ENCODE measurements at places on chromosomes 12 and 14.

- no peak for DNase-seq
Measured at GRCh38 chr14:23034498-23035302, at the start of gene PSMB5. TSS of gene PSMB5 (minus strand) at chr14:23034900. CDS start at chr14:23034881, 19 bp downstream.

GRCh38 chr12:104687823-104688573, 231.2 kb downstream of the CHST11 start:
- no peak for DNase-seq

GRCh38 chr14:32413967-32414640, 85.0 kb downstream of the AKAP6 start:
- no peak for DNase-seq

GRCh38 chr12:21939435-21939834, 1.8 kb downstream of the ABCC9 start:
- no peak for DNase-seq

DNA sequence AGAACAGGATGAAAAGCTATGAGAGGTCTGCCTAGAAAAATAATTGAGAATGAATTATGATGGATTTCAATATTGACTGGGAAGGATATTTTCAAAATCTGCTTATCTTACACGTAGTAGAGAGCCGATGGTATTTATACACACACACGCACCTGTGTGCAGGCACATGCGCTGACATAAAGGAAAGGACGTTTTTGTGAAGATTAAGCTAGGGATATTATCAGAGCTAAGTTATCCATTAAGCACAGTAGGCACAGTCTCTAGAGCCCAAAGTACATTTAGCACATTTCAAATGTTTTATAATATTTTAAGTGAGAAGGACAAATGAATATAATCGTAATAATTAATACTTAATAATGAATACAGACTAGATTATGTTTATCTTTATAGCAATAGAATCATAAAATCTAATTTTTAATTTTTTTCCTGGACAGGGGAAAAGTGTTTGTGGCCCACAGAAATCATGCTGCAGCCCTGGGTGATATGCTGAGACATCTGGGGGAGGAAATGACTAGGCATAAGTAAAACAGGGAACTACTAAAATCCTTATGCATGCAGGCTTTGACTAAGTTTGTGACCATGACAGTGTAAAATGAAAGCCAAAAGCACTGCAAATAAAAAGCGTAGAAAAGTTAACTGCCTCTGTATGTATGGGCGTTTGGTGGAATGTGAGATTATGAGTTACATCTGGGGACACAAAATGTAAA, 146.1 kb downstream of the KITLG start:
- DNase-seq, result no peak

GRCh38 chr14:34177466-34177865, 226.6 kb upstream of the EGLN3 start:
- DNase-seq, result no peak

- no peak for DNase-seq
Measured at GRCh38 chr12:122860854-122861586, 25.8 kb downstream of the HIP1R start.

- no peak for DNase-seq
Measured at GRCh38 chr14:72443256-72443655, 450.6 kb downstream of the DPF3 start.

GRCh38 chr14:99879401-99880295, 86.4 kb downstream of the EML1 start:
- no peak for DNase-seq

- DNase-seq, result no peak
Measured at GRCh38 chr14:21320913-21321312, 41.0 kb downstream of the RPGRIP1 start.

- DNase-seq, result no peak
Measured at GRCh38 chr12:114846771-114847170, 162.8 kb upstream of the TBX3 start.
